ENCODE measurements at places on chromosomes 5 and 9.

DNA sequence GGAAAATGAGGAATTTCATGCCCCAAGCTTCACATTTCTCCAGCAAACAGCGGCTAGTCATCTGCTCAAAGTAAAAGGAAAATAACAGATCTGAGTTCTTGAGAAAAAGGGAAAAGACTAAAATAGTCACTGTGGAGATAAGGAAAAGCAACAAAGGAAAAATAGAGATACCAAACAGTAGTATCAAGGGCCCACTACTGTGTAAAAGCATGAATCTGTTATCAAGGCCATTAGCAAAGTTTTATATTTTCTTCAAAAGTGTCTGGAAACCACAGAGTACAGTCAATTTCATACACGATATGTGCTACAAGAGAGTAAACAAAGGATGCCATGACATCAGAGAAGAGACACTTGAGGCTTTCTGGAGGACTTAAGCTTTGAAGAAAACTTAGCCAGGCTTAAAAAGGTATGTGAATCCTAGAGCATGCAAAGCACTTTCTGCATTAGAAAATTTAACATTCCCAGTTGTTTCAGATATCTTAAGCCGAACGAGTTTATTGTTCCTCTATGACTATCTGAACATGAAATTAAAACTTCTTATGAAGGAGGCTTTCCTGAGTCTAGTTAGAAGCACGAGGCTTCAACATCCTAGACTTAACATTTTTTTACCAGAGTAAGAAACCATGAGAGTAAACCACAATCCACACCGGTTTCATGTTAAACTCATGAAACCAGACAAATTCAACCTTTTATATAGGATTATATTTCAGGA, 1.2 kb downstream of the TTC33 start:
- DNase-seq: no peak

DNA sequence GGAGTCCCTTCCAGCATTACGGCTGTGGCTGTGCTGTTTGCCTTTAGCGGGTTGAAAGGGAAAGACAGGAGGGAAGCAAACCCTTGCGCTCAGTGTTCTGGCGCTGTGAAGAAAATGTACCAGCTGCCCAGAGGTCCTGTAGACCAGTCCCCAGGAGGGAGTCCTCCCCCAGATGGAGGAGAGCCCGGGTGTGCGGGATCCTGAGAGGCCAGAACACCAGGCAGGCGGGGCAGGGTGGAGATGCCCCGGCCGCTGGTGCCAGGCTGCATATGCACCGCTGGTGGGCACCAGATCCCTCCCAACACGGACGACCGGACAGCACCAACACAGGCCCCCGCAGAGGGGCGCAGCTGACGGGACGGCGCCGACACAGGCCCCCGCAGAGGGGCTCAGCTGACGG, 37.2 kb upstream of the SLC9A3 start:
- no peak for DNase-seq

GRCh38 chr9:134885679-134886412, 5.2 kb downstream of the FCN2 start:
- DNase-seq: no peak

DNA sequence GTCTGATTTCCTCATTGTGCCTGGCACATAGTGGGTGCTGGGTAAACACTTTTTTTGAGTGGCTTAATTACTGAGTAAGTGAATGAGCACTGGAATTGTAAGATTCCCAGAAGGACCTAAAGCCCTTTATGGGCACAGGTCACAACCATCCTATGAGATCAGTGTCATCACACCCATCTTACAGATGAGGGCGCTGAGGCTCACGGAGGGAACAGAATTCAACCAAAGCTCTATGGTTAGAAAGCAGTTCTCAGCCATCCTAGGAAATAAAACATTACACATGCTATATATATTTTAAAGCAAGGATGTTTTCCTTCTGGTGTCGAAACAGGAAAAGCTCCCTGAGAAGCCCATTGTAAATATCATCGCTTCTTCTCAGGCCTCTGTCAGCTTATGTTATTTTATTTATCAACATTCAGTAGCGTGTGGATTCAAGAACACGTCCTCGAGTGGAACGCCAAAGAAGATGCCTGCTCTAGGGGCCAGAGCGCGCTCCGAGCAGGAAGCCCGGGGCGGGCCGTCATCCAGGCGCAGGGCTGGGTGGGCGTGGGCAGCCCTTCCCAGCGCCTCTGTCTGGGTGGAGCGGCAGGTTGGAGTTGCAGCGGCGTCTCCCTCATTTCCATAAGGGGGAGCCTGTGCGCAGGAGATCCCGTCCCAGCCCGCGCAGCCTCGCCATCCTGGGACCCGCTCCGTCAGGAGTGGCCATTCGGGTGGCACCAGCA, 155.8 kb upstream of the SMIM23 start:
- no peak for DNase-seq

GRCh38 chr9:86534572-86535258, 180.5 kb upstream of the TUT7 start:
- DNase-seq: no peak

- no peak for DNase-seq
Measured at GRCh38 chr9:103990311-103990710, 103.8 kb upstream of the SMC2 start.

DNA sequence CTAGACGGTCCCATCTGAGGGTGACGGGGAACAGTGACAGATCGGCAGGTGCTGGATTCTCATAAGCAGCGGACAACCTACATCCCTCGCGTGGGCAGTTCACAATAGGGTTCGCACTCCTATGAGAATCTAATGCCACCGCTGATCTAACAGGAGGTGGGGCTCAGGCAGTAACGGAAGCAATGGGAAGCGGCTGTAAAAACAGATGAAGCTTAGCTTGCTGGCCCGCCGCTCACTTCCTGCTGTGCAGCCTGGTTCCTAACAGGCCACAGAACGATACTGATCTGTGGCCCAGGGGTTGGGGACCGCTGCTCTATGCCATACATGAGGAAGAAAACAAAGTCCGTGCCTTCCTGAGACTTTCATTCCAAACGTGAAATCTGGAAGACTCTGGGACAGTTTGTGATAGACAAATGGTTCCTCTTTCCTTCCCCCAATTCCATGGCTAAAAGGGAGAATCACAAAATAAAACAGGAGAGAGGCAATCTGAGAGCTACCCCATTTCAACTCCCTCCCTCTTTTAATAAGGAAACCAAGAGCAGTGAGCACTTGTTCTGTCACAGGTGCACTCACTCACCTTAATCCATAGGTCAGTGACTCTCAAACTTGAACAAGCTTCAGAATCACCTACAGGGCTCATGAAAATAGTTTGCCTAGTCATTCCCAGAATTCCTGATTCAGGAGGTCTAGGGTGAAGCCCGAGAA, 12.1 kb downstream of the PDCL start:
- DNase-seq: peak; percentile 79

DNA sequence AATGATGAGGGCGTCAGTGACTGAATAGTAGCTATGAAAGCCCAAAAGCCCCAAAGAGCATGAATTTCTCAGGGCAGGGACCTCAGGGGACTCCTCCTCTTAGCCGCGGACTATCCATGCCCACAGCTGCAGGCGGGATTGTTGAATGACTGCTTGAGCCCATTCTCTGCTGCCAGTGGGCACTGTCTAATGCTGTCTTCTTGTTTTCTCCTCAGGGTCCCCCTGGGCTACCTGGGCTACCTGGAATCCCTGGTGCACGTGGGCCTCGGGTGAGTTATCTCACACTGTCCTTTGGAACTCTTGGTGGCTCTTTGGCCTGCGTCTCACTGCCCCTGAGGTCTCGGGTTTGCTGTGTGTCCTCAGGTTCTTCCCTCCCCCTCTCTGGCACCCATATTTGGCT, 22.7 kb downstream of the COL27A1 start:
- no peak for DNase-seq

- no peak for DNase-seq
Measured at GRCh38 chr9:133529457-133529856, 4.7 kb upstream of the MYMK start.

All from activated effector memory CD4-positive, alpha-beta T cell treated with anti-CD3 and anti-CD28 coated beads, Interleukin-2, amount 50 U/mL, for 16 hours (primary cell).